Kasumi-1 (cell line): ENCODE measurements at places on chromosomes 7 and 10.

GRCh38 chr7:30470771-30471170, 7.8 kb downstream of the NOD1 start:
- DNase-seq: no peak

DNA sequence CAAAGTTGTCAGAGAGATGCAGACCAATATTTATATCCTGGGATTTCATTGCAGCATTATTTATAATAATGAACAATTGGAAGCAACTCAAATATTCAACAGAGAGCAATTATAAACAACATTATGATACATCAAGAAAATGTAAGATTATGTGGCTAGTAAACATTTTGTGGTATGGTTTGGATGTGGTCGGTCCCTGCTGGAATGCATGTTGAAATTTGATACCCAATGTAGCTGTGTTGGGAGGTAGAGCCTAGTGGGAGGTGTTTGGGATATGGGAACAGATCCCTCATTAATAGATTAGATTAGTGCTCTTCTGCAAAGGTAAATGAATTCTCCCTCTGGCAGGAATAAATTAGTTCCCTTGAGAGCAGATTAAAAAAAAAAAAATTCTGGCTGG, 350.9 kb downstream of the ANKRD30A start:
- DNase-seq: no peak

GRCh38 chr7:71504697-71505441, 372.9 kb downstream of the GALNT17 start:
- DNase-seq: no peak

DNA sequence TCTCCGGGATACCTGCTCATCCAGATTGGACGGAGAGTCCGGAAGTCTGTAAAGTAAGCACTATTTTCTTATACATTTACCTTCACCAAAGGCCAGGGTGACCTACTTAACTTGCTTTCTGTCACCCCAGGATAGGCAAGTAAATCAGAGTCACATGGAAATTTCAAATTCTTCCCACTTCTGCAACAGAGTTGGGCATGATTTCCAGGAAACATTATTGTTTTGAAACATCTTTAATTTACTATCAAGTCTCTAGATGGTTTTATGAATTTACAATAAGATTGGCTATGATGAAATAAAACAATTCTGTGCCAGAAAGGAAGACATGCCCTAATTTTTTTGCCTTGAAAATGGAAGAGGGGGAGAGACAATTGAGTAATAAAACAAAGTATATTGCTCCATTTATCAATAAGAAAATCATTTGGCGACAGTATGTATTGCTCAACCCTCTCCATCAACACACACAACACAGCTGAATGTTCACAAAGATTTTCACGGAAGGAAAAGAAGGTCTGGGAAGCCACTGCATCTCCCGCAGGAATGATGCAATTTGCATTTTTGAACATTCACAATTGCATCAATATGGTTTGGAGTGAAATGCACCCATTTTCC, 702.8 kb downstream of the PARD3 start:
- no peak for DNase-seq

- DNase-seq: peak; percentile 61
These were observed 76.0 kb upstream of the RET start for GRCh38 chr10:43000651-43001426.

GRCh38 chr10:71191551-71192076, 20.8 kb upstream of the UNC5B start:
- DNase-seq: no peak

GRCh38 chr10:15427843-15428414, 56.8 kb upstream of the FAM171A1 start:
- peak; percentile 75 for DNase-seq

DNA sequence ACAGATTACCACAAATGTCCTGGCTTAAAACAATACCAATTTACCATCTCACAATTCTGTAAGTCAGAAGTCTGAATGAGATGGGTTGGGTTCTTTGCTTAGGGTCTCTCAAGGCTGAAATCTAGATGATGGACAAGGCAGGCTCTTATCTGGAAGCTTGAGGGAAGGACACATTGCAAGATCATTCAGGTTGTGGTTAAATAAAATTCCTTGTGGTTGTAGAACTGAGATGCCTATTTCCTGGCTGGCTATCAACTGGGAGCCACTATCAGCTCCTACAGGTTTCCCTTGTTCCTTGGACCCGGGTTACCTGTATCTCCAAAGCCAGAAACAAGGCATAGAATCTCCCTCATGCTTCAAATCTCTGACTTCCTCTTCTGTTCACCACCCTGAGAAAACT, 148.4 kb downstream of the MDFIC start:
- no peak for DNase-seq

- no peak for DNase-seq
These were observed 50.4 kb upstream of the EBF3 start for GRCh38 chr10:130014263-130015074.

DNA sequence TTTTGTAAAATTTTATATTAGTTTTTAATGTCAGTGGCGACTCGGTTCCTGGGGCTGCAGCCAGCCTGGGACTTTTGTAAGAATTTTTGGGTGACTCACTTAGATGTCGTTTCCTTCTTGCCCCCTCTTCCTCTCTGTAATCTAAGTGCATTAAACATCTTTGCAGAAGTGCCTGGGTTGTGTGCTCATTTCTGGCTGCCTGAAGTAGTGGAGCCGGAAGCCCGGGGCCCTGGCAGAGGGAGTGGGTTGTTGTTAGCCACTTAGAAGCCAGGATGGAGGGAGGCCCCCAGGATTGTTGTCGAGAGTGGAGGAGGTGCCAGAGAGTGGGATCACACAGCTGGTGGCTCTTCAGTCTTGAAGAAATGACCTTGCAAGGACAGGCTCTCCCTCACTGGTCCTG, 11.0 kb upstream of the TRIM8 start:
- DNase-seq: peak; percentile 99

DNA sequence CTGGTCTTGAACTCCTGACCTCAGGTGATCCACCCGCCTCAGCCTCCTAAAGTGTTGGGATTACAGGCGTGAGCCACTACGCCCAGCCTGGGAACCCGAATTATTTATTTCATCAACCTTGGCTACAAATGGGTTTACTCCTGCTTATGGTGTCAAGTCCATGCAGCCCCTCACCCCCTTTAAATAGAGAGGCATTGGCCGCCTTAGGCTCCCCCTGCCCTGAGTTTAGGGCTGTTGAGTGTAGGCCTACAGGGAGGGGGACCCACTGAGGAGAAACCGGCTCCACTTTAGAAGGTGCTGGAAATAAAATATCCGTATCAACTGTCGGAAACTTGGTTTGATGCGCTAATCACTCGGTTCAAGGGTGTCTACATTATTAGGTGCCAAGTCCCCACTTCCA, 8.7 kb upstream of the SP8 start:
- DNase-seq: no peak

DNA sequence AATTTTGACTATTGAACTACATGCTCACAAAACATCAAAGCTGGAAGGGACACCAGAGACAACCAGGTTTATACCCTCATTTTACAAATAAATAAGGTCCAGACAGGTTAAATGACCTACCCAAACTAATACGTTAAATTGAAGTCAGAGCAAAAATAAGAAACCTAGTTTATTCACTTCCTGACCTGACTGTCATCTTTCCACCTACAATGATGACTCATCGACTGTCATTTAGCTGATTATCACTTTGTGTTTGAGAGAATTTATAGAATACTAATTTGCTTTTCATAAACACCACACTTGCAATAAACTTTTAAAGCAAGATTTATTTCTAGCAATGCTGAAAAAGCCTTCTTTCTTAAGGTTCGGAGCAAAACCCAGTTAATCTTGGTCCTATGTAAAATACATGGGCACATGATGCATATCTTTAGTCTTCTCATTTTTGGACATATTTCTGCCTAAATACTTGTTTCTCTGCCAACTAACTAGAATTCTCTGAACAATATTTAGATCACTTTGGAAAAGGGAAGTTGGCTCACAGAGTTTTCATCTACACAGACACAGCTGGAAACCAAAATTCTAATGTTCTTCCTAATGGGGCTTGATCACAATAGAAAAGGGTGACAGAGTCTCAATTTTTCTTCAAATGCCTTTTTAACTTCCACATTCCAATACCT, 16.7 kb upstream of the LRRN3 start:
- peak; percentile 40 for DNase-seq

DNA sequence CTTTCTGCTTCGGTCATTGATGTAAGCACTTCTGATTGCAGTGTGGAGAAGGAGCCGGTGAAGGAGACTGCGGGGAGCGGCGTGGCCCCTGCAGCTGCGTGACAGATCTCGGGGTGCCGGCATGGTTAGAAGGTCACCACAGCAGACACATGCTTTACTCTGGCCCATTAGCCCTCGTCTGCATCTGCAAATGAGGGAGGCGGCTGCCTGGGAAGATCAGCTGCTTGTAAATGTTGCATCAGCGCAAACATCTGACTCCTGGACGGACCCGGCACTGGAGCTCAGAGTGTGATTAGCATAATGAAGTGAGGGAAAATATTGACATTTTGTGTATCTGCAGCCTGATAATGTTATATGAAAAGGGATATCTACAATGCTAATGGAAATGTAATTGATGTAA, 30.5 kb upstream of the MNX1 start:
- DNase-seq: no peak

DNA sequence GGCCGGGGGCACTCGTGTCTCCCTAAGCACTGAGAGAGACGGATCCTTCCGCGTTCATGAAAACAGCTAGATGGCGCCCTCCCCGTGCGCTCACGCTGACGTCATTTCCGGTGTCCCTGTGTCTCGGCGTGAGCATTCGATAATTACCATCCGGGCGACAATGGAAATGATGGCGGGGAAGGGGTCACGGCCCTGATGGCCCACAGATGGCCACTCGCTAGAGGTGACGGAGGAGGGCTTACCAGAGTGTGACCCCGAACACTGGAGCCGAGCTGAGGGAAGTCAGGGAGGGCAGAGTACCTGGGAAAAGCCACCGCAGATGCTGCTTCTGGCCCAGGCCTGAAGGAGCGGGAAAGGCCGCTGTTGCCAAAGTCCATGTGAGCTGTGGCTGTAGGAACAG, 222.9 kb downstream of the TCERG1L start:
- no peak for DNase-seq

DNA sequence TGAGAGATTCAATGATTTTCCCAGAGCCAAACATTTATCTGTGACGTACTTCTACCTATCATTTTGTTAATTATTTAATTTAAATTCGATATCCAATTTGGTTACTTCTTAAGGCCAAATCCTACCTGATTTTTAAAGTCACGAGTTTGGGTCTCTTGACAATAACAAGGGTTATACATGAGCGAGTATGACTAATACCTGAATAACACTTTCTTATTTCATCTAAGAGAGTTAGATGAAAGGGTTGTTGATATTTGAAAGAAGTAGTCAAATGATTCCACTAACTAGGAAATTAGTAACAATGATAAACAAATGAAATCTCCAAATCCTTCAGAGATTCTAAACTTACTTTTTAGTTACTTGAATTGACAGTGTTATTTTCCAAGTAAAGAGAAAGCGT, 1086.9 kb downstream of the XPNPEP1 start:
- DNase-seq: no peak

- DNase-seq: no peak
These were observed 46.7 kb upstream of the RBM33 start for GRCh38 chr7:155597753-155598140.

DNA sequence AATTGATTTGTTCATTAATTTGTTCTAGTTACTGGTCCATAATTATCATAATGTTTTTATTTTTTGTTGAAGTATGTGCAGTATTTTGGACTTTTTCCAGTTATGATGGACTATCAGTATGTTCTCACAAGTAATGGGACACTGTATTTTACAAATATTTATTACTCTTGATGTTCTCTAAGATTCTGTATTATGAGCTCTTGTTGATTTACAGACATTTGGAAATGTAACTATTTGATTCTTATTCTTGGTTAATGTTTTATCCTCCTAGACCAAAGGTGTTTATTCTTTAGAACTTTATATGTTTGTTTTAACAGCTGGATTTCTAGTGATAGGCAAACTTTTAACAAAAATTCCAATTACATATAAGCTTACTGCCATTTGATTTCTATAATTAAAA, 200.6 kb downstream of the SDK1 start:
- DNase-seq: no peak

- no peak for DNase-seq
These were observed 110.4 kb upstream of the ZNF438 start for GRCh38 chr10:31142026-31142425.

GRCh38 chr10:17085011-17085725, 44.4 kb downstream of the CUBN start:
- no peak for DNase-seq

DNA sequence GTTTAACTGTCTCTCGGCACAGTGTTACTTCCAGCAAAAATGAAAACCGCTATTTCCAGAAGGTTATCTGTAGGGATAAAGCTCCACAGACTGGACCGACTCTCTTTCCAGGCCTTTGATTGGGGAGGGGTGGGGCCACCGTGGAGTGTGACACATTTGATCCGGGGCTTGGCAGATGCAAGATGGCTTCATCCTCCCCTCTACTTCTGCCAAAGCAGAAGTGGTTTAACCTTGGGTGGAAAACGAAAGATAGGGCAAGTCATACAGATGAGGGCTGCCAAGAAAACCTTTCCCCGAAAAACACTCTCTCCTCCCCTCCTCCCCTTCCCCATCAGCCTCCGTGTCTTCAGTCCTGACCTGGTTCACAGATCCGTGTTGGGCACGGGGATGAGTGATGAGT, 139.7 kb upstream of the SH2B2 start:
- peak; percentile 3 for DNase-seq

GRCh38 chr10:110794808-110795207, 76.9 kb upstream of the PDCD4 start:
- no peak for DNase-seq

DNA sequence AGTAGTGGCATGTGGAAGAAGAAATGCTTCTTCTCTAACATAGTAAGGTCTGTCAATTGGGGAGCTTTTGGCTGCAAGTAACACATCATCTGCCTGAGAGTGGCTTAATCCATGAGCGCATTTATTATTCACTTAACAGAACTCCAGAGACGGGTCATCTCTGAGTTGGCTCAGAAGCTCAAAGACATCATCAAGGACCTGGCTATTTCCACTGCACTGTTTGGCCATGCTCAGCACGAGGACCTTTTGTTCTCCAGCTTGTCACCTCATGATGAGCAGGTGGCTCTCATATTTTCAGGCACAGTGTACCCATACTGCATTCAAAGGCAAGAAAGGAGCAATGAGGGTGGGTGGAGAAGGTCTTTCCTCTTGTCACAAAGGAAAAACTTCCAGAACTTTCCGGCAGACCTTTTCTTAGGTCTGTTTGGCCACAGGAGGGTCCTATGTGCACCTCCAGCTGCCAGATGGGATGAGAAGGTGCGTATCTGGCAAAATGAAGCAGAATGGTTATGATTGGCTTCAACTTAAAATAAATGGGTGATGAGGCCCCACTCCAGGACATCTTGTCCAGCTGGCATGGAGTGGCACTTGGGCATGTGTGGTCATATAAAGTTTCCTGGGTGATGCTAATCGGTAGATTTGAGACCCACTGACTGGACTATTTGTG, 55.6 kb upstream of the SHH start:
- DNase-seq: no peak

DNA sequence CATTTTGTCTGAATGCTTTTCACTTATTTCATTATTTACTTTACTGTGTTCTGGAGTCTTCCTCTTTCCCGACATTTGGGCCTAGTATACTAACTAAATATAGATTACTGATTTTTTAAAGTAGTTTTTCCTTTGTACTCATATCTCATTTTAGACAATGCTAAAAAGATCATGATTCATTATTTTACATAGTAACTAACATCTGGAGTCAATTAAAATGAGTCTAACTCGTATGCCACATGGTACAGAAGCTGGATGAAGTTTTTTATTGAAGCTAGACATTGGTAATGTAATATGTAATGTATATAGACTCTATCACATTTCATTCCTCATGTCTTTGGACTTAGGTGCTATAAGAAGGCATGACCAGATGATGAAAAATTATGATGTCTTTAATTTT, 156.3 kb upstream of the HGF start:
- no peak for DNase-seq

GRCh38 chr7:112538726-112539255, 58.0 kb downstream of the LSMEM1 start:
- DNase-seq: no peak
